ENCODE measurements at places on chromosomes 16 and 17. TPM values are rescaled to one million over a fixed set of nuclear protein-coding genes. Genes with fewer than 3 reads are reported as not detected.

GRCh38 chr17:57788725-57789124, 43.6 kb upstream of the CCDC182 start:
- peak; percentile 70 for DNase-seq

DNA sequence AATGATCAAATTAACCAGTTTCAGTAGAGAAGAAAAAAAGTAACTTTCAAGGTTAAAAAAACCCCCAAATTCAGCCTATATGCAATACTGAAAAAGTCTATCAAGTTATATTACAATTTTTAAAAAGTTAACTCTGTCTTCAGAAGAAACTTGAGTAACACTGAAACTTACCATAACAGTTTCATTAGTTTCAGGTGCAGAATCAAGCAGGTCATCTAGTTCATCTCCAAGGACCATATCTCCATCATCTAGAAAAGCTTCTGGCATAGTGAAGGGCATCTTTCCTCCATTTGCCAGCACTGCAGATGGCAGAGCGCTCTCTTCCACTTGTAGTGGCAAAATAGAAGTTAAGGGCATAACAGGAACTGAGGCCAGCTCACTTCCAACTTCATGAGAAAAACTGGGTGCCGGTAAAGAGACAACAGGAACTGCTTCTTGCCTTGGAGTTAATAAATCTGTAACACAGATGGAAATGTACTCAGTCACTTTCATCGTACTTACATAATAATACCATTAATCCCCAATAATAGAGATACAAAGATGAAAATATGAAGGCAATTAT, 22.9 kb downstream of the ZC3H7A start:
- no peak for DNase-seq

NPIPB6 gene
- total RNA-seq, result 2.5 TPM

DNA sequence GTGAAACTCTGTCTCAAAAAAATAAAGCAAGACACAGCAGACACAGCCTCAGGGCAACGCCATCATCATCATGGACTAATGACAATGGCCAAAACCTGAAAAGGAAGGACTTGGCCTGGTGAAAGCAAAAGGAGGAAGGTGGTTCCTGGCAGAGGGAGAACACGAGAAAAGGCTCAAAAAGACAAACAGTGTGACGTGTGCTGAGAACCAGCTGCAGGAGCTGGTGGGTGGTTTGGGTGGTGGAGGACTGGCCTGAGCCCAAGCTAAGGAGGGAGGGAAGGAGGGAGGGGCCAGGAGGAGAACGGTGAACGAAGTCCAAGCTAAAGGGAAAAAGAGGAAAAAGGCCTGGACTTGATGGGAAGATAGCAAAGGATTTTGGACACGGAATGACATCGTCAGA, 85.1 kb downstream of the SLC39A11 start:
- no peak for DNase-seq

DNA sequence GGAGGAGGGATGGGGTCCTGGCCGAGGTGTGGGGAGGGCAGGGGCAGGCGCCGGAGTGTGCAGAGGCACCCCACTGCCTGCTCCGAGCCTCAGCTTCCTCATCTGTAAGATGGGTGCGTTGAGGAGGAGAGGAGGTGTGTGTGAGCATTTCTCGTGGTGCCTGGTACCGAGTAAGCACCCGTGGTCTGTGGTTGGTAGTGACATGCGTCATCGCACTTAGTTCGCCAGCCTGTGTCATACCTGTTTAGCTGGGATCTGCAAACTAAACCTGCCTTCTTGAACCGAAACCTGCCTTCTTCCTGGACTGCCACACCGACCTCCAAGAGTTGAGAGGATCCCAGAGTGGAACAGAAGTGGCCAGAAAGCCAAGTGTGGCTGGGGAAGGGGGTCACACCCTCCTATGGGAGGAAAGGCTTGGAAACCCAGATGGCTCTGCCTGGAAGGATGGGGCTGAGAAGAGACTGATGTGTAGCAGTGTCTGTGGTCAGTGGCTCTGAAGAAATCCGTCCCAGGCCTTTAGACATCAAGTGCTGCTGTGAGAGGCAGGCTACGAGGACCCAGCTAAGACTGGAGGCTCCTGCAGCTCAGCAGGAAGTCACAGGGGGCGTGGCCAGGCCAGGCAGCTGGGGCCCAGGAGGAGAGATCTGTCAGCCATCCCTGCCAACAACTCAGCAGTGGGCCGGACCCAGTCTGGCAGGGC, 162.6 kb upstream of the PLCG2 start:
- DNase-seq, result no peak

DNA sequence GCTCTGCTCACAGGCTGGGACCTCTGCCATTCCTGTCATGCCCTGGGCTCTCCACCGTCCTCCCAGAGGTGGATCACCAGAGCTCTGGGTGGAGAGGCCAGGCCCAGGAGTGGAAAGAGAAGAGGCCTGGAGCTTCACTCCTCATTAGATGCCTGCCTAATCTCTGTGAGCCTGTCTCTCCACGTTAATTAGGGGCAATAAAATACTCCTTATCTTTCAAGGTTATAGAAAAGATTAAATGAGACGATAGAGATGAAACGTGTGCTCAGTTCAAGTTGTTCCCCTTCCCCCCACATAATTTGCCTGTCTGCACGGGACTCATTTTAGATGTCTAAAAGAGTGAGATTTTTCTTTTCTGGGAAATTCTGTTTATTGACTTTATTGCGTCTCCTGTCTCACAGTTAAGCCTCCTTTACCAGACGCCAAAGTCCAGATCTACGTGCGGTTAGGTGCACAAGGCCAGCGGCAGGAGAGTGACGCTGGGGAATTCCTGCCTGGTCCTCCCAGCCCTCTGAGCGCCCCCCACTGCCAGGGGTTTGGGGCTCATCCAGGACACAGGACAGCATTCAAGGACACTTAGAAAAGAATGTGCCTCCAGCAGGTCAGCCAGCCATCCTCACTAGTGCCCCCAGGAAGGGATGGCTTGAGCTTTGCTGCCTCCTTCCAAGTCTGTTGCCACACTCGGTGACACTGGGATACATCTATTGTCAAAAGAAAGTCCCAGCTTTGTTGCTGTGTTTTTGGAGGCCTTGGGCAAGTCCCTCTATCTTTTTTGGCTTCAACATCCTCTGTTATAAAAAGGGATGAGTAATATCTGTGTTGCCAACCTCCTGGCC, 42.3 kb downstream of the TBX4 start:
- no peak for DNase-seq

KRT9 gene
- not detected for total RNA-seq

DNA sequence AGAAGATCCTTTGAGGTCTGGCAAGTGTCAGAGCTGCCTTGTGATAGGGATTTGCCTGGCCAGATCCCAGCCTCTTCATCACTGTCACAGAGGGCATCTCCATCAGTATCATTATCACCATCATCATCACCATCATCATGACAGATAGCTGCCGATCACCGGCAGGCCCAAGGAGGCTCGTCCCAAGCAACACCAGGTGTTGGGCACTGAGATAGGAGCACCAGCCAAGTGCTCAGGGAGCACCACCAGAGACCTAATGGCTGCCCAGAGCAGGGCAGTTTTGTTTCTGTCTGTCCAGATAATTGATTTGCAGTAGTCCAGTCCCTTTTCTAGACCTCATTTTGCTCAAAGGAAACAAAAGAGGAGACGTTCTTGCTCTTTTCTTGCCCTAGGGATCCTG, 25.0 kb downstream of the HNF1B start:
- no peak for DNase-seq

ACTG1 gene
- 1,777 TPM for total RNA-seq

GRCh38 chr17:51510940-51511339, 250.6 kb downstream of the UTP18 start:
- no peak for DNase-seq

- DNase-seq, result no peak
Measured at GRCh38 chr16:31452631-31453106, 6.6 kb upstream of the ARMC5 start.

B3GNT9 gene
- 10.8 TPM for total RNA-seq

GRCh38 chr17:77470800-77471733, 330.3 kb downstream of the SEC14L1 start:
- no peak for DNase-seq

CRHR1 gene
- total RNA-seq, result 3.2 TPM

DNA sequence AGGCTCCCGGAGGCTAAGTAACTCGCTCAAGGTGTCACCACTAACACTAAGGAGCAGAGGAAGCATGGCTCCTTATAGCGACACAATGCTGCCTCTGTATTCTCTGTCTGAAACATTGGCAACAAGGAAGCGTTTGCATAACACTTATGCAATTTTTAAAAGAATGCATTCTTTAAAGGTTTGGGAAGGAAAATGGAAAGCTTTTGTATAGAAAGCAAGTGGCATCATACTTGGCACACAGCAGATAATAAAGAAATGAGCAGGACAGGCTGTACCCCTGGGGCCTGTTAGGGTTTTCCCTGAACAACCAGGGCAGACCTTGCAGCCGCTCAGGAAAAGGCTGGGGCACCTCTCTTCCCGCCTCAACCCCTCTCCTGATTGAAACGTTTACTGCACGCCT, 36.9 kb downstream of the PPL start:
- no peak for DNase-seq

HES7 gene
- total RNA-seq, result 0.39 TPM

LRRC75A gene
- 6.1 TPM for total RNA-seq

EFTUD2 gene
- 69.4 TPM for total RNA-seq

DNA sequence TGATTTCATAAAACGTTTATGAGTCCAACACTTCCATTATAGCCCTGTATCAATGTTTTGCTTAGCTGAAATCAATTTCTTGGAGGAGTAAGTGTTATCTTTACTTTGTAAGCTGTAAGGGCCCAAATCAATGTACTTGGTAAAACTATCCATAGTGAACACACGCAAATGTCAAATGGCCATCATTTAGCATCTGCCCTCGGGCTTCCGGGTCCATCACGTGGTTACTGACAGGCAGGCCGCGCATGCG, 687 bp upstream of the NARF start:
- DNase-seq, result no peak

DNA sequence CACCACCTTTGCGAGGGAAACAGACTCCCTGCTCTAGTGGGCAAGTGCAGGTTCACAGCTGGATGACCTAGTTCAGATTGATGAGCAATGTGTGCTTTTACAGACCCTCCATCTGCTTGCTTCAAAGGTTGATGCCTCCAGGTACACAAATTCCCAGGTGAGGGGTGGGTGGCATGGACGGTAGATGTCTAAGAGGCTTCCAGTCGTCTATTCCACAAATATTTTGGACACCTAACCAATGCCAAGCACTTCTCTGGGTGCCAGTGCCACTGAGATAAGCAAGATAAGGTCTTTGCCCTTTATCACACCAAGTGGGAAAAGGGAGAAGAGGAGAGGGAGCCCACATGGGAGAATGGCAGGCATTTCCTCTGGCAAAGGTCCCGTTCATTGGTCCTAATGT, 316.6 kb upstream of the CDH5 start:
- no peak for DNase-seq

CTRL gene
- 0.89 TPM for total RNA-seq

DNA sequence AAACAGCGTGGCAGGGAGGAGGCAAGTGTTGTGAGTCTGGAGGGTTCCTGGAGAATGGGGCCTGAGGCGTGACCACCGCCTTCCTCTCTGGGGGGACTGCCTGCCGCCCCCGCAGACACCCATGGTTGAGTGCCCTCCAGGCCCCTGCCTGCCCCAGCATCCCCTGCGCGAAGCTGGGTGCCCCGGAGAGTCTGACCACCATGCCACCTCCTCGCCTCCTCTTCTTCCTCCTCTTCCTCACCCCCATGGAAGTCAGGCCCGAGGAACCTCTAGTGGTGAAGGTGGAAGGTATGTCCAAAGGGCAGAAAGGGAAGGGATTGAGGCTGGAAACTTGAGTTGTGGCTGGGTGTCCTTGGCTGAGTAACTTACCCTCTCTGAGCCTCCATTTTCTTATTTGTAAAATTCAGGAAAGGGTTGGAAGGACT, at the start of gene CD19:
CD19 (plus strand) TSS at position 171 of the 425 bp plus-strand sequence; CDS start at position 201, 30 bp downstream.
- DNase-seq, result no peak
